Osteocyte (in vitro differentiated cells): ENCODE measurements at places on chromosomes 5 and 9.

- DNase-seq = no peak
These were observed 91.6 kb downstream of the ZSWIM6 start for GRCh38 chr5:61423487-61424145.

GRCh38 chr5:115490596-115490995, 54.0 kb downstream of the FEM1C start:
- DNase-seq = no peak

DNA sequence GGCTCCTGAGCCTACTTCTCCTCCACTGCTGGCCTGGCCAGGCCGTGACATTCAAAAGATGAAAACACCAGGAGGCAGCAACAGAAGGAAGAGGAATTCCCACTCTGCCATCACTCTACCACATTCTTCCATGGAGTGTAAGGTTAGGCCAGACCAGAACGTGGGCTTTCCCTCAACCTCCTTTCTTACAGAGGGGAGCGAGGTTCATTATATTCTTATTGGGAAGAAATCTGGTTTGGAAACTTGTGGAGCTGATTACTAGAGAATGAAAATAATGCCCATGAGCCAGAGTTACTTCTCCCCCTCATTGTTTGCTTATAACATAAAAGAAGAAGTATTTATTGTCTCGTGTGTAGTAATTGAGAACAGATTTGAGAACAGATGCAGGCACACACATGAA, 136.3 kb upstream of the BASP1 start:
- DNase-seq = no peak

DNA sequence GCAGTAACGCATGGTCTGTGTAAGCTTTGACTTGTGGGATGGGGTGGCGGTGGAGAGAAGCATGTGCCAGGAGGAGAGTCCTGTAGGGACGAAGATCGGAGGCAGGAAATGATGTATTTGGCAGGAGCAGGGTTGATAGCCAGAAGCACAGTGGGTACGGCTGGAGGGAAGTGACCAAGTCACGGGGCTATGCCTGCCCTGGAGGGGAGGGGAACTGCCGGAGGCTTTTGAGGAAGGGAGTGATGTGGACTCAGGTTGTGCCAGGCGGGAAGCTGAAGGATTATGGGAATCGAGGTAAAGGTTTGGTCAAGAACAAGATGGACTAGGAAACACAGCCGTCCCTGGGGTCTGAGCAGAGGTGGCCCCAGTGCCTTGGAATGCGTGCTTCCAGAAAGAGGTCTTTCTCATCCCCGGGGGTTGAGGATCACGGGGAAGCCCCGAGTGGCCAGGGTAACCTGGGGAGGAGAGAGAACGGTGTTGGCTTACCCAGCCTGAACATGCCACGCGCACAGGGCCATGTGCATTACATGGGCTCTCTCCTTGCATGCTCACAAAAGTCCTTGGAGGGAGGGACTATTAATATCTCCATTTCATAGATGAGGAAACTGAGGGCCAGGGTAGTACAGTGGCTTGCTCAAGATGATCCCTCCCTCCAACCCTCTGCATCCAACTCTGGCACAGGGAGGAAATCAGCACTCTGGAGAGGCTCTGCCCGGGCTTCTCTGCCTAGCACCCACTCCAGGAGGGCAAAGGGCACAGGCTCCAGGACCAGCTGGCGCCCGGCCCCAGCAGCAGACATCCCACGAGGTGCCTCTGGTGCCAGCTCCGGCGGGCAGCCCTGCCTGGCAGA, 253.8 kb downstream of the PBX3 start:
- DNase-seq = no peak

DNA sequence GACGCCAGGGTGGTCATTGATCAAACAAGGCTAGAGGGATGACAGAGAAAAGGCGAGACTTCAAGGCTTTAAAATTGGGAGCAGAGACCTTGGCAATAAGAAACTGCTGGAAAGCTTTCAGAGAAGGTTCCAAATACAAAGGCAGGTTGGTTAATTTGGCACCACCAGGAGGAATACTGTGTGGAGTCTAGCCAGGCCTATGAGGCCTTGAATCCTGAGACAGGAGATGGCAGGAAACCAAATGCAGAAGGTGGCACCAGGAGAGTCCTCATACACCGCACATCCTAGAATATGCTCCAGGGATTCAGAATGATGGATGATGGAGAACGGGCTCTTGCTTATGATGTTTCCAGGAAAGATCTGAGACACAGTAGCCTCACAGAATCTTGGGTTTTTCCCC, 90.0 kb downstream of the MCTP1 start:
- no peak for DNase-seq

GRCh38 chr9:97529363-97530076, 28.1 kb downstream of the TMOD1 start:
- no peak for DNase-seq
